Stimulated activated CD4-positive, alpha-beta T cell treated with anti-CD3 and anti-CD28 coated beads, TNF-alpha, amount 100 ng/mL, for 4 hours (primary cell): ENCODE measurements at places on chromosomes 13 and 19.

DNA sequence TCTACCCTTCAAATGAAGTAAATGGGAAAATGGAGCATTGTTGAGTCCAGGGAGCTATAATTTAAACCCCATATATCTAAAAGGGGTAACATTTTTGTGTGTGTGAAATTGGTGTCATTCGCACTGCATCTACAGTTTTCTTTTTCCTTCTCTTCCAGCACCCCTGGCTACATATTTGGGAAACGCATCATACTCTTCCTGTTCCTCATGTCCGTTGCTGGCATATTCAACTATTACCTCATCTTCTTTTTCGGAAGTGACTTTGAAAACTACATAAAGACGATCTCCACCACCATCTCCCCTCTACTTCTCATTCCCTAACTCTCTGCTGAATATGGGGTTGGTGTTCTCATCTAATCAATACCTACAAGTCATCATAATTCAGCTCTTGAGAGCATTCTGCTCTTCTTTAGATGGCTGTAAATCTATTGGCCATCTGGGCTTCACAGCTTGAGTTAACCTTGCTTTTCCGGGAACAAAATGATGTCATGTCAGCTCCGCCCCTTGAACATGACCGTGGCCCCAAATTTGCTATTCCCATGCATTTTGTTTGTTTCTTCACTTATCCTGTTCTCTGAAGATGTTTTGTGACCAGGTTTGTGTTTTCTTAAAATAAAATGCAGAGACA, 28.6 kb downstream of the ALOX5AP start:
- no peak for DNase-seq

DNA sequence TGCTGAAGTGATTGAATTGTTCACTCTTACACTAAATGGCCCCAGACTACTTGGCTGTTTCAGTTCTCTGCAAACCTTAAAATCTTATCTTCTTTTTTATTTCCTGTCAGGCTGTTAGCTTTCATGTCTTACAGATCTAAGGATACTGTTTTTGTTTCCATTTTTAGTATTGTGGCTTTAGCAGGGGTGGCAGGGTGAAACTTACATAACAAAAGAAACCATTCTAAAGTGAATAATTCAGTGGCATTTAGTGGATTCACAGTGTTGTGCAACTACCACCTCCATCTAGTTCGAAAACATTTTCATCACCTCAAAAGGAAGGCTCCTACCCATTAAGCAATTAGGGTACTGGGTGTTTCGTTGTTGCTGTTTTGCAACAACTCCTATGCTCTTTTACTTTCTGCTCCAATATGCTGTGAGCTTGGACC, 19.8 kb downstream of the TMEM272 start:
- no peak for DNase-seq

GRCh38 chr19:14363183-14364097, 17.8 kb upstream of the ADGRE5 start:
- no peak for DNase-seq

GRCh38 chr19:20840371-20840770, 64.3 kb downstream of the ZNF66 start:
- DNase-seq: no peak

DNA sequence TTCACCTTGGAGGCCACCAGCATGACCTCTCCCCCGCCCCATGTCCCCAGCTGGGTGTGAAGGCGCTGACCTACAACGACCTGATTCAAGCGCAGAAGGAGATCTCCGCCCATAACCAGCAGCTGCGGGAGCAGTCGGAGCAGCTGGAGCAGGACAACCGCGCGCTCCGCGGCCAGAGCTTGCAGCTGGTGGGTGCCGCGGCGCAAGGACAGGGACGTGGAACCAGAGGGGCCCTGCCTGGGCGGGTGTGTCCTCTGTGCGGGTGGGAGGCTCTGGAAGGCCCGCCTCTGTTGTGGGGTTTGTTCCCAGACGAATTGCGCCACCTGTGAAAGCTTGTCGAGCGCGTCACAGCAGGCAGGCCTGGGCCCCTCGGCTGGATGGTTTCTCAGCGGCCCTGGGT, 22.3 kb downstream of the PLEKHJ1 start:
- no peak for DNase-seq

GRCh38 chr19:13429563-13429962, 76.7 kb downstream of the CACNA1A start:
- no peak for DNase-seq

DNA sequence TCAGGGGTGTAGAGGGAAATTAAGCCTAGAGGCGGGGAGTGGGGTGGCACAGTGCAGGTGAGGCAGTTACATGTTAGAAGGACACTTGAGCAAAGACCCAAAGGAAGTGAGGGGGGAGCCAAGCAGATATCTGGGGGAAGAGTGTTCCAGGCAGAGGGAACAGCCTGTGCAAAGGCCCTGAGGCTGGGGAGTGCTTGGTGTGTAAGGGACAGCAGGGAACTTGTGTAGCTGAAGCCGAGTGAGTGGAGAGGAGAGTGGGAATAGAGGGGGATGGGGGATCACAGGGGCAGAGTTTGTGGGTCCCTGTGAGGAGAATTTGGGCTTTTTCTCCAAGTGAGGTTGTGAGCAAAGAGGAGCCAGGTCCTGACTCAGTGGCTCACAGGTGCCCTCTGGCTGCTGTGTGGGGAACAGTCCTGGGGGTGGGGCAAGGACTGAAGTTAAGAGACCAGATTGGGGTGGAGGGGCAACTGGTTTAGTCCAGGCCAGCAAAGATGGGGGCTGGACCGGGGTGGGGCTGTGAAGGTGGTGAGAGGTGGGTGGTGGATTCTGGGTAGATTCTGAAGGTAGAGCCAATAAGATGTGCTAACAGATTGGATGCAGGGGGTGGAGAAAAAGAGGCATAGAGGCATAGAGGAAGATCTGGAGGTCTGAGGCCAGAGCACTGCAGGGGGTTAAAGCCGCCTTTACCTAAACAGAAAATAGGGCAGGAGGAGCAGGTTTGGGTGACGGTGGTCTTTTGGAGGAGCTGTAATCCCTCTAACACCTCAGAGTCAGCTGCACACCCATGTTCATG, 75.3 kb downstream of the CACNA1A start:
- DNase-seq: peak; percentile 6

DNA sequence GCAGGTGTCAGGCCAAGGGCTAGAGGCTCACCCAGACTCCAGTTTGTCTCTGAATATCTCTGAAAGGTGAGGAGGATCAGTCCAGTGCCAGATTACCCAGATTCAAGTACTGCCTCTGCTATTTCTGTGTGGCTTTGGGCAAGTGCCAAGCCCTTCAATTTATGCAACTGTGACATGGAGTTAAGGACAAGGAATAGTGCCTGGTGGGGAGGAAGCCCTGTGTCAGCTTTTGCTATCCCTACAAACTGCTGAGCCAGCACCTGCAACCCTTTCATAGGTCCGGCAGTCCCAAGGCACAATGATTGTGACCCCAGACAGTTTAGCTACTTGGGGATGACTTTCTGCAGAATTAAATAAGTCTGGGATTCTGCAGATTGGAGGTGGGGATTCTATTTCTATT, 123.0 kb downstream of the KL start:
- DNase-seq: no peak

- no peak for DNase-seq
Measured at GRCh38 chr19:38173291-38174041, 50.6 kb downstream of the DPF1 start.

GRCh38 chr19:35211545-35212230, 16.9 kb downstream of the FAM187B start:
- peak; percentile 52 for DNase-seq

GRCh38 chr19:16021796-16022195, 54.5 kb upstream of the TPM4 start:
- no peak for DNase-seq

DNA sequence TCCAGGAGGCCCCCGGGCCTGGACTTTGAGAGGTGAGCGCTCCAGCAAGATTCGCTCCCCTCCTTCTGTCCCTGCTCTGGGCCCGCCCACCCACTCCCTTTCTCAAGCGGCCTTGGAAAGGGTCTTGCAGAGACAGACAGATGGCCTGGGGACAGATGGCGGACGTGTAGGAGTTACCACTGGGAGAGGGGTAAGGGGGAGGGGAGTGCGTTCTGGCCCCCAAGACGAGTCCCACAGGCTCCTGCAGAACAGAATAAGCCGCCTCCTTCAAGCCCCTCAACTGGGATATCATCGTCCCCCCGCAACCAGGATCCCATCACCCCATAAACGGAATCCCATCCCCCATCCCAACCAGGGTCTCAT, 3.6 kb upstream of the TNFAIP8L1 start:
- DNase-seq: no peak

DNA sequence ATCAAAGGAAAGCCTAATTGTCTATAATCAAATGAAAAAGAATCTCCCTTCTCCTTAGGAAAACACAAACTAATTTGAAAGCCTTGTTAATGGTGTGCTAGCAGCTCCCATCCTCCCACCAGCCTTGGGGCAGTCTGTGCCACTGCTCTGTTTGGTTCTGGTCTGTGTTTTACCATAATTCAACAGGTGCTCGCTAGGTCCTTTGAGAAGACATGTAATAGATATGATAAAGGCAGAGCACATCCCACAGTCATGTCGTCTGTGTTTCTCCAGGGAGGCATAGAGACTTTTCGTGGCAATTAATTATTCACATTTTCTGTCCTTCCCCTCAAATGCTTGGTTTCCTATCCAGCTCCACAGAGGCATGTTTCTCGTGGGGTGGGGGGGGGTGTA, 23.8 kb downstream of the FAM124A start:
- DNase-seq: no peak
